Mesothelial cell of epicardium (in vitro differentiated cells): ENCODE measurements at places on chromosomes 7 and 10. TPM values are rescaled to one million over a fixed set of nuclear protein-coding genes. Genes with fewer than 3 reads are reported as not detected.

GRCh38 chr7:21500117-21500832 is 42.6 kb upstream of the DNAH11 start:
- peaks cover 8% of the 10 kb centered on the region for H3K4me1 ChIP-seq
- no peak for DNase-seq
- H3K27me3 ChIP-seq = no peaks in the 10 kb centered on the region
- no peak overlapping the region for H3K27ac ChIP-seq

GRCh38 chr10:120942806-120943413 is 91.7 kb downstream of the WDR11 start:
- no peak overlapping the region for H3K4me3 ChIP-seq
- no peaks in the 10 kb centered on the region for H3K36me3 ChIP-seq
- H3K4me1 ChIP-seq = peaks cover 32% of the 10 kb centered on the region
- DNase-seq = peak; percentile 94

TACR2 gene
- total RNA-seq = not detected in 3 replicates

DNA sequence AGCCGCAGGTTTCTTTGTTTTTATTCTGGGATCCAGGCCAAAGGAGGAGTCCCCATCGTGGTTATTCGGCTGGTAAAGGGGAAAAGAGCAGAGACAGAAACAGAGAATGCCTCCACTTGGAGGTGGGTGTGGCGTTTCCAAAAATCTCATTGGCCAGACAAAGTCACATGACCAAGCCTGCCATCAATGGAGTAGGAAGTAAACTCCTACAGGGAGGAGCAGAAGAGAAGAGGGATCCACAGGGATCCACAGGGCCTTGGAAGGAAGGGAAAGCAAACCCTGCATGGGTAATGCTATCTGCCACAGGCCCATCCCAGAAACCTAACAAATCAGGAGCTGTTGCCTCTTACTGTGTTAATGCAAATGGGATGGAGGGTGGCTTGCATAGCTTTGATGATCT is 425.7 kb upstream of the GALNT17 start:
- peaks cover 9% of the 10 kb centered on the region for H3K36me3 ChIP-seq
- H3K4me1 ChIP-seq = peaks cover 39% of the 10 kb centered on the region
- H3K27me3 ChIP-seq = peaks cover 32% of the 10 kb centered on the region
- no peak overlapping the region for H3K27ac ChIP-seq

DNA sequence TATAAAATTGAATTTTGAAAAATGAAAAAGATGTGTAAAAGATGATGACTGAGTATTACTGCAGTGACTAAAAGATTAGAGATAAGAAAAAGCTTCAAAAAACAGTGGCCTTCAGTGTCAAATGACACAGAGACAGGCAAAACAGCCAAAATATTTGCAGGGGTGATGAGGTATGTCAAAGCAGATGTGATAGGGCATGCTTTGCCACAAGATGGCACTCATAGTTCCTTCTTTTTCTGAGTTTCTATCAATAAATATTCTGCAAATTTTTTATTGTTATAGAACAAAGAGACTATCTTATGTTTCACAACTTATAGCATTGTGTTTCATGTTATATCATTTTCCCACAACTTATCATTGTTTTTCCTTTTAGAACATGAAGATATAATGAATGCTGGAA is 344.1 kb upstream of the HPS1 start:
- peaks cover 2% of the 10 kb centered on the region for H3K27me3 ChIP-seq
- H3K4me1 ChIP-seq = peaks cover 1% of the 10 kb centered on the region
- H3K27ac ChIP-seq = no peak overlapping the region
- DNase-seq = no peak

- DNase-seq = no peak
- no peak overlapping the region for H3K4me3 ChIP-seq
- H3K36me3 ChIP-seq = no peaks in the 10 kb centered on the region
- no peak overlapping the region for H3K27ac ChIP-seq
- H3K27me3 ChIP-seq = peaks cover 77% of the 10 kb centered on the region
Measured at GRCh38 chr10:123523833-123524232, 142.3 kb upstream of the GPR26 start.

- H3K36me3 ChIP-seq = no peaks in the 10 kb centered on the region
- H3K4me1 ChIP-seq = peaks cover 3% of the 10 kb centered on the region
- H3K27me3 ChIP-seq = no peaks in the 10 kb centered on the region
- no peak for DNase-seq
Measured at GRCh38 chr7:122166740-122167139, 22.7 kb upstream of the AASS start.

SEMA3A gene
- total RNA-seq = 43.4 to 50.4 TPM (median 44.4 TPM) in 3 replicates

- no peak overlapping the region for H3K4me3 ChIP-seq
- H3K27me3 ChIP-seq = no peaks in the 10 kb centered on the region
- peaks cover 19% of the 10 kb centered on the region for H3K4me1 ChIP-seq
- peak overlapping the region; percentile 66 for H3K27ac ChIP-seq
Measured at GRCh38 chr10:53064614-53065013, 292.0 kb upstream of the MBL2 start.

DNA sequence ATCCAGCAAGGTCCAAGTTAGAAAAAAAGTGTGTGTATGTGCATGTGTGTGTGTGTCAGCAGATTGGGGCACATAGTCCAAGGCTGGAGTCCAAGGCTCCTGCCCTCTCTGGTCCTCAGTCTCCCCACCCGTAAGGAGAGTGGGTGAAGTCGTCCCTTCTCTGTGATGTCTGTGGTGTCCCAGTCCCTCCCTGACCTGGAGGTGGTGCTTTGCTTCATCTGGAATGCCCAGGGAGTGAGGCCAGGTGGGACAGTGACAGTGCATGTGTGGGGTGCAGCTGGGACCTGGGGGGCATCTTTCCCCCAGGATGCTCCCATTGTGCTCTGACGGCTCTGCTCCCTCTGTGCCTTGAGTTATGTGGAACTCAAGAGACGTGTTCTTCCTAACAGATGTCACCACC is 18.0 kb downstream of the AQP1 start:
- peak; percentile 25 for DNase-seq
- no peak overlapping the region for H3K4me3 ChIP-seq
- peaks cover 23% of the 10 kb centered on the region for H3K4me1 ChIP-seq
- H3K27me3 ChIP-seq = no peaks in the 10 kb centered on the region

- DNase-seq = no peak
- no peak overlapping the region for H3K27ac ChIP-seq
- no peaks in the 10 kb centered on the region for H3K36me3 ChIP-seq
- H3K4me1 ChIP-seq = peaks cover 21% of the 10 kb centered on the region
- H3K27me3 ChIP-seq = no peaks in the 10 kb centered on the region
- H3K4me3 ChIP-seq = no peak overlapping the region
Measured at GRCh38 chr10:96610817-96611216, 24.0 kb upstream of the TM9SF3 start.

HDAC9 gene
- 32.2 to 37.4 TPM (median 35.9 TPM) in 3 replicates for total RNA-seq

- no peaks in the 10 kb centered on the region for H3K27me3 ChIP-seq
- peaks cover 49% of the 10 kb centered on the region for H3K4me1 ChIP-seq
- no peak for DNase-seq
- H3K36me3 ChIP-seq = peaks cover 14% of the 10 kb centered on the region
Measured at GRCh38 chr10:44956717-44957706, 2.6 kb upstream of the RASSF4 start.

GRCh38 chr7:1713502-1714484 is 43.7 kb downstream of the ELFN1 start:
- peaks cover 14% of the 10 kb centered on the region for H3K4me1 ChIP-seq
- no peak for DNase-seq
- peaks cover 23% of the 10 kb centered on the region for H3K36me3 ChIP-seq
- H3K4me3 ChIP-seq = no peak overlapping the region

PON1 gene
- not detected in 3 replicates for total RNA-seq

GRCh38 chr7:136053689-136054485 is 76.7 kb upstream of the MTPN start:
- no peak for DNase-seq
- no peak overlapping the region for H3K27ac ChIP-seq
- no peaks in the 10 kb centered on the region for H3K27me3 ChIP-seq

- H3K36me3 ChIP-seq = no peaks in the 10 kb centered on the region
- no peak for DNase-seq
- H3K4me1 ChIP-seq = peaks cover 23% of the 10 kb centered on the region
- no peak overlapping the region for H3K4me3 ChIP-seq
Measured at GRCh38 chr7:148159331-148159730, 431.2 kb upstream of the C7orf33 start.

- no peak for DNase-seq
- peaks cover 7% of the 10 kb centered on the region for H3K4me1 ChIP-seq
- no peak overlapping the region for H3K27ac ChIP-seq
- H3K36me3 ChIP-seq = no peaks in the 10 kb centered on the region
- H3K27me3 ChIP-seq = peaks cover 7% of the 10 kb centered on the region
Measured at GRCh38 chr7:132239422-132239994, 336.8 kb downstream of the PLXNA4 start.

GRCh38 chr7:82672078-82672477 is 228.5 kb upstream of the CACNA2D1 start:
- H3K27me3 ChIP-seq = no peaks in the 10 kb centered on the region
- H3K4me3 ChIP-seq = no peak overlapping the region
- H3K27ac ChIP-seq = no peak overlapping the region
- DNase-seq = no peak
- no peaks in the 10 kb centered on the region for H3K36me3 ChIP-seq

- no peaks in the 10 kb centered on the region for H3K4me1 ChIP-seq
- H3K4me3 ChIP-seq = no peak overlapping the region
- no peaks in the 10 kb centered on the region for H3K36me3 ChIP-seq
- DNase-seq = no peak
- H3K27ac ChIP-seq = no peak overlapping the region
Measured at GRCh38 chr10:118501637-118502440, 93.6 kb downstream of the PRLHR start.

DNA sequence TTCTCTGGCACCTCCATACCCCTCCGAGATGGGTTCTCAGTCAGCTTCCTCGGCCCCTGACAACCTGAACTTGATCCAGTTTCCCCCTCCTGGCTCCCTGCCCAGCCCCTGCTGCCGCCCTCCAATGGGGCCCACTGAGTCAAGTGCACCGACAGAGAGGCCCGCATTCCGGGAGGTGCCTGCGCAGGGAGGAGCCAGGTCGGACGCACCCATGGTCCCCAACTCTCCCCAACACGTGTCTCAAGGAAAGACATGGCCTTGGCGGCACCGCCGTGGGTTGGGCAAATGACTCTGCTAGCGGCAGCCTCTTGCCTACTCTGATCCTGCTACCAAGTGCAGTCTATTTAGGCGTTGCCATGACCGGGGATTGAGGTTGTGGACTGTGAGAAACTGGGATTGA is 275.3 kb downstream of the SNX13 start:
- DNase-seq = no peak
- no peaks in the 10 kb centered on the region for H3K27me3 ChIP-seq
- H3K4me1 ChIP-seq = peaks cover 25% of the 10 kb centered on the region
- H3K36me3 ChIP-seq = no peaks in the 10 kb centered on the region
- no peak overlapping the region for H3K27ac ChIP-seq

TLX1 gene
- not detected in 3 replicates for total RNA-seq

DNA sequence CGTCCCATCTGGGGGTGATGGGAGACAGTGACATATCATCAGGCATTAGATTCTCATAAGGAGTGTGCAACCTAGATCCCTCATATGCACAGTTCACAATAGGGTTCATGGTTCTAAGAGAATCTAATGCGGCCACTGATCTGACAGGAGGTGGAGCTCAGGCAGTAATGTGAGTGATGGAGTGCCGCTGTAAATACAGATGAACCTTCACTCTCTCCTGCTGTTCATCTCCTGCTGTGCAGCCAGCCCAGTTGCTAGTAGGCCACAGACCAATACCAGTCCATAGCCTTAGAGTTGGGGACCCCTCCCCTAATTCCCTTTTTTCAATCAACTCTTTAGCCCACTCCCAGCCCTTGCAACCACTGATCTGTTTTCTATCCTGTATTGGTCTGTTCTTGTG is 581.1 kb upstream of the AUTS2 start:
- H3K27ac ChIP-seq = no peak overlapping the region
- peaks cover 5% of the 10 kb centered on the region for H3K36me3 ChIP-seq
- H3K27me3 ChIP-seq = no peaks in the 10 kb centered on the region
- no peak overlapping the region for H3K4me3 ChIP-seq
- H3K4me1 ChIP-seq = no peaks in the 10 kb centered on the region
- DNase-seq = no peak

DNA sequence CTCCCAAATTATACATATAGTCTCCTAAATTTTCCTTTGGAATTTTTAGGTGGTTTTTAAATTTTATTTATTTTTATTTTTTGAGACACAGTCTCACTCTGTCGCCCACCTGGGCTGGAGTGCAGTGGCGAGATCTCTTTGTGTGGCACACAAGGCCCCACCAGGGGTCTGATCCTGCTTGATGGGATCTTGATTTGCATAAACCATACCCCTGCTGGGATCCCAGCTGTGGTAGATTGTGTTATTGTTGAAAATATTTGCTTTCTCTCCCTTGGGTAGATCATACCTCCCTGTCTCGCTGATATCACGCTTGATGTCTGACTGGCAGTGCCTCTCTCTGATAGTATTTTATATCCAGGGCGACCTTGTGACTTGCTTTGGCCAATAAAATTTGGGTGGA is 5.6 kb upstream of the MUC3A start:
- H3K27me3 ChIP-seq = peaks cover 5% of the 10 kb centered on the region
- H3K27ac ChIP-seq = no peak overlapping the region
- no peak overlapping the region for H3K4me3 ChIP-seq
- peaks cover 2% of the 10 kb centered on the region for H3K36me3 ChIP-seq

GPR22 gene
- total RNA-seq = not detected in 3 replicates

GRCh38 chr10:30577048-30577447 is 52.5 kb downstream of the LYZL2 start:
- H3K27me3 ChIP-seq = peaks cover 5% of the 10 kb centered on the region
- no peak for DNase-seq
- peaks cover 10% of the 10 kb centered on the region for H3K4me1 ChIP-seq

DNA sequence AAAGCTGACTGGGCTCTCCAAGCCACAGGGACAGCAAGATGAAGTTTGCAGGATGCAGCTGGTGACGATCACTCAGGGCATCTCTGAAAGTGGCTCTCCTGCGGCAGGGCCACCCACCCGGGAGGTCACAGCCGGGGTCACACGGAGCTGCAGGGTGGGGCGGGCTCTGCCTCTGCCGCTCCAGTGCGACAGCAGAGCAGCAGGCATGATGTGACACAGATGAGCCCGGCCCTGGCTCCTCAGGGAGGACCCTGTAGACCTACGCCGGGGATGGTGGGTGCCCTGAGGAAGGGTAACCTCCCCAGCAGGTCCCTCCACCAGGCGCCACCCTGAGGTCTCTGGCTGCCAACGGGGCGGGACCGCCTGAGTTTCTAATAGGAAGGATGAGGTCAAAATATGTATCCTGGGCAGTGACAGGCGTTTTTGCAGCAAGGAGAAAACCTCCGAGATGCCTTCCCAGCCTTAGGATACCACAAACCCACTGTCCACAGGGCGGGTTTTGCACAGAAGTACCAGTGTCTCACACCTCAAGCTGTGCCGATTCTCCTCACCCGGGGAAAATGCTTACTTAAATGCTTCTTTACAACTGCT is 114.8 kb upstream of the DIP2C start:
- H3K4me1 ChIP-seq = no peaks in the 10 kb centered on the region
- no peak for DNase-seq
- no peak overlapping the region for H3K4me3 ChIP-seq
- no peaks in the 10 kb centered on the region for H3K27me3 ChIP-seq
- peaks cover 34% of the 10 kb centered on the region for H3K36me3 ChIP-seq
- no peak overlapping the region for H3K27ac ChIP-seq

DNA sequence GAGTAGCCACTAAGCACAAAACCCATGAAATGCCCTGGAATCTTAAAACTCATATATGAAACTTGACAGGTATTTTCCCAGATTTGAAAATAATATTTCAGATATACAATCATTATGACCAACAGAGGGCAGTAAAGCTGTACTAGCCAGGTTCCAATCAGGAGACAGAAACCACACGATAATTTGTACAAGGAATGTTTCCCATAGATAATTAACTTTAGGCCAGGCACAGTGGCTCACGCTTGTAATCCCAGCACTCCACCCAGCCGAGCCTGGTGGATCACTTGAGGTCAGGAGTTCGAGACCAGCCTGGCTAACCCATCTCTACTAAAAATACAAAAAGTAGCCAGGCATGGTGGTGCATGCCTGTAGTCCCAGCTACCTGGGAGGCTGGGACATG is 31.0 kb upstream of the NUB1 start:
- no peaks in the 10 kb centered on the region for H3K27me3 ChIP-seq
- H3K27ac ChIP-seq = no peak overlapping the region
- H3K4me1 ChIP-seq = peaks cover 7% of the 10 kb centered on the region
- H3K4me3 ChIP-seq = no peak overlapping the region
- DNase-seq = no peak

IFIT1B gene
- not detected in 3 replicates for total RNA-seq

RADIL gene
- total RNA-seq = 3.3 to 4.2 TPM (median 4.0 TPM) in 3 replicates
